DMS 273 treated with DMSO at 0.1 percent for 48 hours (cell line): ENCODE measurements at places on chromosomes 12 and 14.
A peak's percentile ranks its signal among the peaks of the same experiment; 100 is the strongest.

GRCh38 chr14:32033543-32033942, 43.6 kb upstream of the ARHGAP5 start:
- no peak for DNase-seq

DNA sequence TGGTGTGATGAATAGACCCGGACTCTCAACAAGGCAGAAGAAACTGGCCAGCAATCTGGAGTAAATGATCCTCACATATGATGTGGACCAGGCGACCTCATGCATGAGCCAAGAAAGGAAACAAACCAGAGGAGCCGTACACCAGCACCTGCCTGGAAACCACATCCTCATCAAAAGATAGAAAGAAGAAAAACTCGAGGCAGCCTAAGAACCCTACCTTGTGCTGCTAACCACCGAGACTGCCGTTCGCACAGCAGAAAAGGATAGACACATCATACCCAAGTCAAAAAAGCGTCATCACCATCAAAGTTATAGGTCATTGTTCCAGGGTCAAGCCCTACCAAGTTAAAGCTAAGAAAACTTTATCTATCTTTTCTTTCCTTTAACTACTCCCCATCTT, 66.7 kb downstream of the RESF1 start:
- DNase-seq, result no peak

- no peak for DNase-seq
Observed at GRCh38 chr12:51749206-51749985, 99.1 kb downstream of the FIGNL2 start.

GRCh38 chr12:11812241-11812585, 162.7 kb downstream of the ETV6 start:
- DNase-seq, result no peak

DNA sequence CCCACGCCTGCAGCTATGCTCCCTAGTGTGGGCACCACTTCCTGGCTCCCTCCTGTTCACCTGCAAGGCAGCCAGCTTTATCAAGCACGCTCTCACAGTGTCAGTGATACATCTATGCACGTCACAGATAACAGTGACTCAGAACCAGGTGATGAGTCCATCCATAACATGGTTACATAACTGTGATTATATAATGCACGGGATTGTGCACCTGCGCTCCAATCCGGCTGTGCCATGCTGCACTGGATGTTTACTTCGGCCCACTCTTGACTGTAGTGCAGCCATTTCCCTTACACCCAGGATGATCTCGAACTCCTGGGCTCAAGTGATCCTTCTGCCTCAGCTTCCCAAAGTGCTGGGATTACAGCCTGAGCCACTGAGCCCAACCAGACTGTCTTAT, 38.4 kb upstream of the CEP83 start:
- DNase-seq, result no peak

DNA sequence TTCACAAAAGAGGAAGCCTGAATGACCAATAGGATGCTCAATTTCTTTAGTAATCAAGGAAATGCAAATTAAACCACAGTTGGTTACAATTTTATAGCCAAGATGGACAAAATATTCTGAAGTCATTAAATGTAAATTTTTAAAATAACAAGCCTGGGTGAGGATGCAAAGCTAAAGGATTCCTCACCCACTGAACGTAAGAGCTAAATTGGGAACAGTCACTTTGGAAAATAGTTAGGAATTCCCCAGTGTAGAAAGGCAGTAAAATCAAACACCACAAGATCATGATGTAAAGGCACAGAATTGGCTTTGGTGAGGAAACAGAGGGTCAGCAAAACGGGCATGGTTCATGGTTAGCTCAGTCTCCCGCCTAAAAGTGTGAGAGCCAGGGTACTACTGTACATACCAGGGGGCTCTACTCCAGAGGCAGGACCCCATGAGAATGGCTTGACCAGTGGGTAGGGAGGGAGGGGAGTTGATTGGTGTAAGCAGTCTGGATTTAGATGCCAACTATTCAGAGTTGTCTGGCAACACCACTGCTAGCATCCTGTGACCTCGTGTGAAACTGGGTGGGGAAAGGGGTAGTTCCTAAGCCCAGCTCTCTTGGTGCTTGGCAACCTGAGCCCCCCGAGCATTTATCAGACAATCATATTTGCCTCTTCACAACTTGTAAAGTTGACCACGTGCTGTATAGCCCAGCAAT, 213.4 kb upstream of the EGLN3 start:
- DNase-seq, result no peak

GRCh38 chr14:72740966-72741825, 152.7 kb downstream of the DPF3 start:
- no peak for DNase-seq

DNA sequence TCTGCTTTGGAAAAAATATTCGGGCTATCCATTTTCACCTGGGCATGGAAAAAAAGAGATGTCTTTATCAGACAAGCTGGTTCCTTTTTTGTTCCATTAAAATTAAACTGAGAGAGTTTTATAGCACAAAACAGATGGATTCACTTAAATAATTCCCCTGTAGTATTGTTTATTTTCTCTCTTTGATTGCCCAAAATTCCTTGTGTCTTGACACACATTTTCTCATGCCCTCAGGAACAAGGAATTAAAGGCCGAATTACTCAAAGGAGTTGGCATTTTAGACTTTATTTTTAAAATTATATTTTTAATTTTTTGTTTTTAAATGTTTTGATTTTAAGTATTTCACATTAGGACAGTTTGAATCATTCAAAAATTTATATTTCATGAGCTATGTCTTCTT, 69.6 kb upstream of the SLCO1C1 start:
- no peak for DNase-seq

DNA sequence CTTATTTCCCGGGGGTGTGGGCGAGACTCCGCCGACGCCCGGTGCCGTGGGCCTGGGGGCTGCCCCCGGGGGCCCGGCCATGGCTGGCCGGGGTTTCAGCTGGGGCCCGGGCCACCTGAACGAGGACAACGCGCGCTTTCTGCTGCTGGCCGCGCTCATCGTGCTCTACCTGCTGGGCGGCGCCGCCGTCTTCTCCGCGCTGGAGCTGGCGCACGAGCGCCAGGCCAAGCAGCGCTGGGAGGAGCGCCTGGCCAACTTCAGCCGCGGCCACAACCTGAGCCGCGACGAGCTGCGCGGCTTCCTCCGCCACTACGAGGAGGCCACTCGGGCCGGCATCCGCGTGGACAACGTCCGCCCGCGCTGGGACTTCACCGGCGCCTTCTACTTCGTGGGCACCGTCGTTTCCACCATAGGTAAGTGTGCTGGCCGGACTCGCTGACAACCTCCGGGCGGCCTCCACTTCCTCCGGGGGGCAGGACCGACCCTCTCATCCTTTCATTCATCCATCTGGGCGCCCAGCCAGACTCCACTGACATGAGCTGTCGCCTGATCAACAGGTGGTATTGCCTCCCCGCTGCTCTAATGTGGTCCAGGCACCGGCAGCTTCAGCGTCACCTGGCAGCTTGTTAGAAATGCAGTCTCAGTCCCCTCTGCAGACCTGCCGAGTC, 467 bp downstream of the KCNK13 start:
- DNase-seq, result no peak

DNA sequence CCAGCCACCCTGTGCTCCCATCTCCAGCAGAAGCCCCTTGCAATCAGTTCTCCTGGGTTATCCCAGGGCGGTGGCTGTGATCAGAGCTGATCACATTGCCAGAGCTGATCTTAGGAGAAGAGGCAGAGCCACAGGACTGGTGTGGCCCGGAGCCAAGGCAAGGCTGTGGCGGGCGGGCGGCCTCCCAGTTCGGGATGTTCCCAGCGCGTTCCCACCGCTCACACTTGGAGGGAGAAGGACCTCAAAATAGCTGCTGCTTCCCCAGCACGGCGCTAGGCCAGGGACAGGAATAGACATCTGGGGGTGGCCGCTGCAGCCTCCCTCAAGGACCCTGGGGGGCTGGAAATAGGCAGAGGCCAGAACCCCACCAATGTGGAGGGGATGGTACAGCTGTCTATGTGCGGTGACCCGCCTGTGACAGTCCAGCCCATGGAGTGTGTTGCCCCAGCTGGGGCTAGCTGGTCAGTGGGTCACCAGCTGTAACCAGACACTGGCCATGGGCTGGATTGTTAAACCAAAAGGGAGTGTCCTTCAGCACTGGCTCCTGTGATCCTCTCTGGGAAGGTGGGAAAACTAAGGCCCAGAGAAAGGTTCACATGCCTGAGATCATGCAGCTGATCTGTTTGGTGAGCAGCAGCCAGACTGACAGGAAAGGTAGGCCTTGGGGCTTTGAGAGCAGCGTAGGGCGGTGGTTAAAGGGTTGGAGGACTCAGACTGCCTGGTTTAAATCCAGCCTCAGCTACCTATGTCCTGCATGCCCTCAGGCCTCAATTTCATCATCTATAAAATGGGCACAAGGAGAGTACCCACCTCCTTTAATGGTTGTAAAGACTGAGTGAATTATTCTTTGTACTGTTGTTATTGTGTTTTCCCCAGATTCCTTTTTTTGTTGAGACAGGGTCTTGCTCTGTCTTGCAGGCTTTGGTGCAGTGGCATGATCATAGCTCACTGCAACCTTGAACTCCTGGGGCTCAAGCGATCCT, 8.0 kb upstream of the POP5 start:
- DNase-seq, result no peak

- DNase-seq, result no peak
Observed at GRCh38 chr12:82525616-82526015, 161.1 kb upstream of the TMTC2 start.

DNA sequence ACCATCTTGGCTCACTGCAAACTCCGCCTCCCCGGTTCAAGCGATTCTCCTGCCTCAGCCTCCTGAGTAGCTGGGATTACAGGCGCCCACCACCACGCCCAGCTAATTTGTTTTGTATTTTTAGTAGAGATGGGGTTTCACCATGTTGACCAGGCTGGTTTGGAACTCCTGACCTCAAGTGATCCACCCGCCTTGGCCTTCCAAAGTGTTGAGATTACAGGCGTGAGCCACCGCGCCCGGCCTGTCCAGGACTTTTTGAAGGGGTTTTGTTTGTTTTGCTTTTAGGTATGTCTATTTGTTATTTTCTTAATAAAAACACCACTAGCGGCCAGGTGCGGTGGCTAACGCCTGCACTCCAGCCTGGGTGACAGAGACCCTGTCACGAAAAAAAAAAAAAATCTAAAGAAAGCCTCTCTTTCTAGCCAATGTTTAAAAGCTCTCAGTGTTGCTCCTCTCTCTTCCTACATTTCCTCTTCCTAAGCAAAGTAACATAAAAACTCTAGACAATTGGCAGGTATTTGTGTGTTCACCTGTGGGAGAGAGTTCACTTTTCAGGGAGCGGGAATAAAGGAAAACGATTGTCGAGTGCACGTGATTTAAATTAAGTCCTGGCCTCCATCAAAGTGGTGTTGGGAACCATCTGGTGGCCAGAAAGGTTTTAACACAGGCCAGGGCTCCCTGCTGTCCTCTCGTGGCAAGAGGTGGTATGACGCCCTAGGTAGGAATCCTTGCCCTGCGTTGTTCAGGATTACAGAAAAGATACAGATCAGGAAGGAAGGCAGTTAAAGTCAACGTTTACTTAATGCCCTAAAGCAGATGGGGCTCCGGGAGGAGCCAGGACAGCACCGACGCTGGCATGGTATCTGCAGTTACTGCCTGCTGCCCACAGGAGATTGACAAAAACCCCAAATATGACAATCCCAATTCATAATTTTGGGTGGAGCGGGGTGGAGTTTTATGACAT, 36.2 kb upstream of the ATP23 start:
- DNase-seq, result peak; percentile 54

DNA sequence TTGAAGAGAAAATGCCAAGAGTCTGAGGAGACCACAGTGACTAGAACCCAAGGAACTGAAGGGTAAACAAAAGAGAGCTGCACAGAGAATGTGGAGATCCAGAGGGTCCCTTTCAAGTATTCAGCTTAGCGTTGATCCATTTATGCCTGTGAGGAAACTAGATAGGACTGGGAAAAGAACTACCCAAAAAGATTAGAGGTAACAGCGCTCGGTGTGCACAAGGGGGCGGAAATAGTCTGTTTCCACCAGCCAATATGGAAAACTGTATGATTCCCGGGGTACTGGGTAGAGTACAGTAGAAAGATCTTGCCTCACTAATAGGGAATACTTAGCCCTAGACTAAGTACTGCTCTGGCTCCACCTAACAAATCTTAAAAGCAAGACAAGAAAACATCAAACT, 135.5 kb downstream of the DPF3 start:
- no peak for DNase-seq

- no peak for DNase-seq
Observed at GRCh38 chr14:71541973-71542690, 390.1 kb upstream of the RGS6 start.

- no peak for DNase-seq
Observed at GRCh38 chr12:124100572-124101178, 127.7 kb downstream of the ZNF664 start.

DNA sequence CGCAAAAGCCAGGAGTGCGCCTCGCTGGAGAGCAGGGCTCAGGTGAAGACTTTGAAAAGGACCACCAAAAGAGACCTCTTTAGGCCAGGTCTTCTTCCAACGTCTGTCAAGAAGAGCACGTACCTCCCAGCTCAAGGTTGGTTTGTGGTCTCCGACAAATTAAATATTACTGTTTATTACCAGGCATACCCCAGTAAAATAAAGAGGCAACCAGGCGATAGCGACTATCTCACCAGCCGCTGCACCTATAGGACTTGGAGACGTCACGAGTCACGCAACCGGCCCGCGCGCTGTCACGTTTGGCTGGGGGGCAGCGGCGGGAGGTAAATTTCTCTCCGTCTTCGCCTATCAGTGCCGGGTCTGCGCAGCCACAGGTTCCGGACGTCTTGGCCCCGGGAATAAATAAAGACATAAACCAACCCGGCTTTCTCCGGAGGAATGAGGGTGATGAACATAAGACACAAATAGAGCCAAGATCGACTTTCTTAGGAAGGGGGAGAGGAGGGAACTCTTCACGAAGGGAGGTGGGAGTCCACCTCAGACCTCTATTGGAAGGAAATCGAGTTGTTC, 2.0 kb upstream of the TBX5 start:
- DNase-seq, result no peak

- DNase-seq, result no peak
Observed at GRCh38 chr12:102498471-102498870, 18.1 kb upstream of the IGF1 start.

GRCh38 chr12:33439587-33440011, at the start of gene SYT10:
SYT10 (minus strand) TSS chr12:33439819; CDS start chr12:33439522, 297 bp downstream.
- no peak for DNase-seq

- DNase-seq, result no peak
Observed at GRCh38 chr14:24425704-24426103, 3.8 kb downstream of the CBLN3 start.

DNA sequence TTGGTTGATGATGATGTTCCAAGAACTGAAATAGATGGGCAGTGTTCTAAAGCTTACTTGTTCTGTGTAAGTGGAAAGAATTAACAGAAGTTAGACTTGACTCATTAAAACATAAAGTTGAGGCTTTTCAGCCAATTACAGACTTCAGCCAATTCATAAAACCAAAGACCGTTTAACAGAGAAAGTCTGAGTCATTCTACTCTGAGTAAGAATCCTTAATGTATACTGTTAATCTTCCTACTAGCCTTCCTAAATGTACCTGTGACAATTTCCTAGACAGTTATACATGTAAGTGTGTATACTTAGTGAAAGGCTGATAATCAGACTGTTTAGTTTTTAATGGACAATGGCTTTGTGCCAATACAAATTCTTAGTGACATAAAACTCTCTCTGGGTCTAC, 681.0 kb downstream of the RPL10L start:
- no peak for DNase-seq

GRCh38 chr14:78834766-78835451, 664.7 kb downstream of the NRXN3 start:
- no peak for DNase-seq
